ENCODE measurements at places on chromosomes 4 and X.

DNA sequence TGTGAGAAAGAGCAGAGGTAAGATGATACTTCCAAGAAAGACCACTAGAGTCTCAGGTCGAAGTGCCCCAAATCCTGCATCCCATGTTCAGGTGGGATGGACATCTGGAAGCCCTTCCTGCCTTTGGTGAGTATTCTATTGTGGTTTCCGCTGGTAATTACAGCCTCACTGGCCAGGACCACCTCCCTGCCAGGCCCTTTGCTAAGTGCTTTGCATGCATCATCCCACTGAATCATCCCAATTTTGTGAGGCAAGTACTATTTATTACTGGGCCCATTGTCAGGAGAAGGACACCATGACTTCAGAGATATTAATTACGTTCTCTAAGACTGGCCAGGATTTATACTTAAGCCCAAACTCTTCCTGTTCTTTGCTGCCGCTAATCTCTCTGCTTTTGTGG, 10.7 kb upstream of the PASD1 start:
- DNase-seq: no peak

DNA sequence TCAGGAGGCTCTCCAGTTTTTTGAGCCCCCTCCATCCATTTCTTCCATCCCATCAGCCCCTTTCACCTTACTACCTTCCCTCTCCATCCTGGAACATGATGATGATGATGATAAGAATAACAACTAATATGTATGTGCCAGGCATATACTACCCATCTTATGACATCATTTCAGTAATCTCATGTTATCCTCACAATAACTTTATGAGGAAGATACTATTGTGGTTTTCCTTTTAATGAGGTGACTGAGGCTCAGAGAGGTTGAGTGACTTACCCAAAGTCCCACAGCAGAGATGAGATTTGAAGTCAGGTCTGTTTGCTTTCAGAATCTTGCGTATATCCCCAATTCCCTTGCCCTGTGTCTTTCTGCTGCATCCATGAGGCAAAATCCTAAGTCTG, 55.1 kb downstream of the RTL9 start:
- DNase-seq: no peak

GRCh38 chrX:55312655-55313054, 47.9 kb upstream of the PAGE3 start:
- no peak for DNase-seq

- DNase-seq: no peak
Measured at GRCh38 chrX:38717871-38718270, 83.4 kb upstream of the MID1IP1 start.

- no peak for DNase-seq
Measured at GRCh38 chr4:164318350-164318749, 435.6 kb upstream of the SMIM31 start.

DNA sequence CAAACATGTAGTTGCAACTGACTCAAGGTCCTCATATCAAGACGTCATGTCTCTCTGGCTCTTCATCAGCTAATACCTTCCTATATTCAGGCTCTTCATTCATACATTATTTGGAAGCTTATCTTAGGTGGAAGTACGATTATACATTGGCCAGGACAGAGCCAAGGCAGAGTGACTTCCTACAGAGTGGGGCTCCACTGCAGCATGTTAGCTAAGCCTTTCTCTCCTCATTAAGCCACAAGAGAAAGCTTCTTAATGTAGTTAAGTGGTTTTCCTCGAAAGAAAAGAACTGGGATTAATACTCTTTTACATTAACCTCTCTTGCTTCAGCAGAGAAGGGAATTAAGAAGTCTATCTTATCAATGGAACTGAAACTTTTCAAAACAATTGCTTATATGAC, 15.0 kb downstream of the C4orf33 start:
- DNase-seq: no peak

- no peak for DNase-seq
Measured at GRCh38 chr4:101055392-101055791, 291.9 kb downstream of the PPP3CA start.

GRCh38 chr4:75924309-75924827, 16.4 kb downstream of the NAAA start:
- no peak for DNase-seq

DNA sequence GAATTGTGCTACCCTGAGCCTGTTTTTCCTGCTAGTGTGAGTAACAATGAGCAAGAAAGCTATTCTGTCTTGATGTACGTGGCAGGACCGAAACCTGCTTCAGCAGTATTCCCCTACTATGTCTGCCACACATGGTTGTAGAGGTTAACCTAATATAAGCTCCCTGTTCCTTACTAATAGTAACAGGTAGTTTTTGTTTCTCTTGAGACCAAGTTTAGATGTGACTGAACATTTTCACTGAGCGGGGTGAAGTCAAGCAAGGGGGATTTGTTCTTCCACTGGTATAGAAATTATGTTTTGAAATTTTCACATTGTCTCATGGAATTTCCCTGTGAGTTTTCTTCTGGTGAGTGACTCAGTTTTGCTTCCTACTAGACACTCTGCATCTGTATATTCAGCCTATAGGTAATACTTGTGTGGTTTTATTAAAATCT, 37.3 kb downstream of the RRAGB start:
- DNase-seq: no peak

DNA sequence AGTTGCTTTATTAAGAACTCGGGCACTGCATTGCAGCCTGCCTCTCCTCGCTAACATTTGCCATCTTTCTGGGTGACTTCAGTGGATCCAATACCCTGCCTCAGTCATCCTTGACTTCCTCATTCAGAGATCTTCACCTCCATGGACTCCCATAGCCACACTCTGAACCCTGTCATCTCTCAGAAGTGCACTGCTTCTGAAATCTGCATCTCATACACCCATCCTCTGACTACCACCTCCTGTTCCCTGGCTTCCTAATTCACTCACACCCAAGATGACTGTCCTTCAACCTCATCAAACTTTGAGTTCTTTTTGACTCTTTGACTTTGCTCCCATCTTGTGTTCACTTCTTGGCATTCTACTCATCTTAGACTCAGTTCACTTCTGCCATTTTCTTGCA, 25.3 kb upstream of the CYBB start:
- DNase-seq: no peak

DNA sequence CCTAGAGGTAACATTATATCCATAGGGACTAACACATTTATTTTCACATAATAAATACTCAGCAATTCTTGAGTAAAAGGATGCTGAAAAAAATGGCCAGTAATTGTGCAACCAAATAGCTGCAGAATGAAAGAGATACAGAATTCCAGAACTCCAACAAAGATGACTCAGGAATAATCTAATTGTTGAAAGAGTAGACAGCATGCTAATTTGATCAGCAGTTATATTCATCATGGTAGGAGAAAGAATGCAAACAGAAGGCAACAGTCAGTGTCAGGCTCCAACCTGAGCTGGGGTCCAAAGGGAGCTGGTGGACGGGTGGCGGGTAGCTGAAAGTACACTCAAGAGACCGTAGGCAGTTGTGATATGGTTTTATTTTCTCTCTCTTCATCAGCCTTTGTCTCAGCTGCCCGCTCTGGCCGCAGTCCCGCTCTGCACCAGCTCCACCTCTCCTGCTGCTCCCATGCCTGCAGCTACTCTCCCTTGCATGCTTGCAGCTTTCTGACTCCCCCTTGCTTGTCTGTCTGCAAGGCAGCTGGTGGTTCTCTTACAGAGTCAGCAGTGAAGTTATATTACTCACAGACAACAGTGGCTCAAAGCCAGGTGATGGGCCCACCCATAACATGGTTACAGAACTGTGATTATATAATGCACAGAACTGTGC, 1150.1 kb downstream of the STIM2 start:
- DNase-seq: no peak

DNA sequence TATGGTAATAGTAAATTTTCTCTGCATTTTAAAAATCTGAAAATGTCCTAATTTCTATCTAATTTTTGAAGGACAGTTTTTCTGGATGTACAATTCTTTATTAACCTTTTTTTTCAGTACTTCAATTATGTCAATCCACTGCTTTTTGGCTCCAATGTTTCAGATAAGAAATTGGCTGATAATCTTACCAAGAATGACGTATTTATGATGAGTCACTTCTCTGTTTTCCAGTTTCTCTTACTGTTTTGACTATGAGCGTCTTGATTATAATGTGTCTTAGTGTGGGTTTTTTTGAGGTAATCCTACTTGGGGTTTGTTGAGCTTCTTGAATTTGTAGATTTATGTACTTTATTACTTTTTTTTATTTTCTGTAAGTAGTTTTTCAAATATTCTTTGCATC, 47.2 kb downstream of the UGT2B11 start:
- DNase-seq: no peak

DNA sequence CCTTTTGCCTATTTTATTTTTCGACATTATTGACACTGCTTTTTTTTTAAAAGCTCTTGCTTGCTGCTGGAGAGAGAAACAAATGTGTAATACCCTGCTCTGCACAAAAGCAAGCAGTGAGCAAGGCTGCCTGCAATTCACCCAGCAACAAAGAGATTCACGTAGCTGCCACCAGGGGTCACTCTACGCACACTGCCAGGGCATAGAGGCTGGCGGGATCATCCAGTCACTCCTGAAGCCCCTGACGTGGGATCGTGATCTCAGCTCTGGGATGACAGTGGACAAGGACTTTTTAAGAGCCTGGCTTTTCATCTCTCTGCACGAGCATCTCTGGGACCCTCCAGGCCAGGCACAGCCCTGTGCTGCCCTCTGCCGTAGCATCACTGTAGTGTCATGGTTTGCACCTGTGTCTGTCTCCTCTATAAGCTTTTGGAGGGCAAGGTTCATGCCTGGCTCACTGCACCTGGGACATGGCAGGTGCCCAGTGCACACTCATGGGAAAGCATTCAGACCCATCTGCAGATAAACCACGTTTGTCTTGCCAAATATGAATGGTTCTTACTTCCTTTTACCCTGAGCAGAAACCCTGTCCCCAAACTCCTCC, 19.8 kb downstream of the C4orf50 start:
- DNase-seq: no peak

GRCh38 chrX:2266445-2267349, 234.1 kb downstream of the DHRSX start:
- DNase-seq: no peak

GRCh38 chrX:123846577-123847038, 13.2 kb upstream of the XIAP start:
- no peak for DNase-seq

- DNase-seq: no peak
Measured at GRCh38 chr4:30630431-30630830, 89.7 kb upstream of the PCDH7 start.

DNA sequence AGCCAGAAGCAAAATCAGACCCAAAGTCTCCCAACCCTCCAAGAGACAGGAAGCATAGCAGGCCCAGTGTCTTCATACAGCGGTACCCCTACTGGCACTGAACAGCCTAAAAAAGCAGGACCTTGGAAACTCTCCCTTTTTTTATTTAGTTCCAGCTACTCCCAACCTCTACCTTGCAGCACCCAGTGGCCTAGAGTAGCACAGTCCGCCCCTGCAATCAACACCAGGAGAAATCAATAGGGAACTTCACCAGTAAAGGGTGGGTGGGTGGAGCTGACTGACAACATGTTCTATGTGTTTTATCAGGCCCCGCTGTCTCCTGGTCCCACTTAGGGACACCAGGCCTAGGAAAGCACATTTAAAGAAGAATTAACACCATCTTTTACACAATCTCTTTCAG, 378.5 kb upstream of the CT83 start:
- DNase-seq: no peak

GRCh38 chrX:9729171-9729885, 36.3 kb downstream of the GPR143 start:
- no peak for DNase-seq

DNA sequence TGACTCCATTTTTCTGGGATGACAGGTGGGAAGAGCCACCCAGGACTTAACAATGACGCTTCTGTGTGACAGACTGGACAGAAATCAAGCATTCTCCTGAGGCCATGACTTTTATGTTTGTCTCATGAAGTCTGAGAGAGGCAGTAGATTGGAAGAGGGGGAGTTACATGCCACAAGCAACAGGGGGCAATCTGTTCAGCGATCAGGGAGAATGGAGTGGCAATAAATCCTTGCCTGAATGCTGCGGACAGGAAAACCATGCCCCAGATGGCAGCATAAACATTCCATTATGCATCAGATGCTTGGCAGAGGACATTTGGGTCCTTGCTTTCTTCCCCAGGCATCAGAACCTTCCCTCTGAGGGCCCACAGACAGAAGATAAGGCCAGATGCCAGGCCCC, 312.4 kb upstream of the DIPK2B start:
- DNase-seq: no peak

DNA sequence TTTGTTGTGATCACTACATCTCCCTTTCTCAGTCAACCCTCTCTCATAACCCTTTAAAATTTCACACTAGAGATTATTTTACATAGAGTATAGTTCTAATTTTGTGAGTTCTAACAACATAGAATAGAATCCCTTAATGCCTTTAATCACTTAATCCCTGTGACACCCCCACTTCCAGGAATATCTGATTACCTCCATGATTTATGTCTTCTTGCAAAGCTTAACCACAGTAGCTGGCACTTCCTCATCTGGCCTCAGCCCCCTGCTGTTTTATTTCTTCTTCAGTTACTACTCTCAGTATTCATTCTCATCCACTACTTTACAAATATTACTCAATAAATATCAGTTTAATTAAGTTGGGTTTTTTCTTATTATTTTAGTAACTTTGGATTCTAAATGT, 340.9 kb downstream of the CENPC start:
- no peak for DNase-seq

- no peak for DNase-seq
Measured at GRCh38 chr4:140135529-140136088, 18.4 kb downstream of the MAML3 start.

DNA sequence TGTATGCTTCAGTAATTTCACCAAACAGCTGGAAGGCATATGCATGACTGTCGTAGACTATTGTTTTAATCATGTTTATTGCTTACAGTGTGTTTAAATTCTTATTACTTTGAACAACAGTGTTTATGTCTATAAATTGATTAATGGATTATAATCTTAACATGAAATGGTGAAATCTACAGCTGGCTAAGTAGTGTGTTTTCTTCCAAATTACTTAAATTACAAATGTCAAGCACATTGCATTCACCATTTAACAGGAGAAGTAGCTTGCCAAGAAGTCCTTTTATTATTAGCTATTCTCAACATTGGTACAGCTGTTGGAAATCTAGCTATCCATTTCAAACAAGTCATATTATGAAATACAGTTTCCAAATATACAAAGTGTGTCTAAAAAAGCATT, 849.3 kb upstream of the PCDH10 start:
- DNase-seq: no peak

DNA sequence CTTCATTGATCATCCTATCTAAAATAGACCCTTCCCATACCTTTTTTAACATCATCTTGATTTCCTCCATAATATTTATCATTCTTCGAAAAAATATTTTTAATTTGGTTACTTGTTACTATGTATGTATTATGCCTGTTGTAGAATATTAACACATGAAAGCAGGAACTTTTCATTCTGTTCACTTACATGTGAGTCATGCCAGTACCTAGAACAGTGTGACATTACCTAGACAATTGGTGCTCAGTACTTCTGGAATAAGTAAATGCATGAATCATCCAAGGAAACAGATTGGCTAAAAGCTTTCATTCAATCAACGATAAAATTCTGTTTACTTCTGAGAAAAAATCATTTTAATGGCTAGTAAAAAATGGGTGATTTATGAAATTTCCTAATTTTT, 76.4 kb downstream of the CXXC4 start:
- no peak for DNase-seq
